NCI-H2029 treated with DMSO at 0.1 percent for 48 hours (cell line): ENCODE measurements at places on chromosomes 5 and 9.

GRCh38 chr5:175282611-175283225, 161.3 kb downstream of the DRD1 start:
- no peak for DNase-seq

DNA sequence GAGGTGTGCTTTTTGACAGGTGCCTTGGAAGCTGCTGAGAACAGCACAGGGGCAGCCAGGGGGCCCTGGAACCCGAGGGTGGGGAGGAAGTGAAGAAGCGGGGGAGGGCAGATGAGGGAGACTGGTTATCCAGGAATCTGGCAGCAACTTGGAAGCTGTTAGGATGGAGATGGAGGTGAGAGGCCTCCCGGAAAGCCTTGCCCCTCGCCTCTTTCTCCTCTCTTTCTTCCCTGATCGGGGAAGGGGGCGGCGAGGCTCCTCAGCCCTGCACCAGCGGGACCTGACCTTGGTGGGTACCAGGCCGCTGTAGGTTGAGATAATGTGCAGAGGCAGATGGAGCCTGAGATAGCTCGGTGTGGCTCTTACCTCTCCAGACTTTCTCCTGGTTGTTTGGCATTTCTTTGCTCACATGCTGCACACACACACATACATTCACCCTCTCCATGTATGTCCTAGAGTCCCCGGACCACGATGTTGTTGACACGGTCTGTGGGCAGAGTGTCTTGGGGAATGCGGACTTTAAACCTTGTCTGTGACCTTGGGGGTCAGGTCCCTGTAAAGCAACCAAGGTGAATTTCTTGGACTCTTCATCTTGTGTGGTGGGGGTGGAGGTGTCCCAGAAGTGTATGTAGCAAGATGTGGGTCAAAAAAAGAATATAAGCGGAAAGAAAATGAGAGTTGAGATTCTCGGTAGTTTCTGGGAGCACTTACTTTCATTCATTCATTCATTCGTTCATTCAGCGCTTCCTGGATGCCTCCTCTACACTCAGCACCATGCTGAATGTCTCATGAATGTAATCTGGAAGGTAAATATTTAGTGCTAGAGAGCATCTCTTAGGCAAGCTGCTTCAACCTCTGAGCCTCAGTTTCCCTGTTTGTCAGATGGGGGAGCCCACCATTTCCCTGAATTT, 1.6 kb downstream of the WWC1 start:
- no peak for DNase-seq

- no peak for DNase-seq
These were observed 97.5 kb downstream of the COL5A1 start for GRCh38 chr9:134738869-134739659.

DNA sequence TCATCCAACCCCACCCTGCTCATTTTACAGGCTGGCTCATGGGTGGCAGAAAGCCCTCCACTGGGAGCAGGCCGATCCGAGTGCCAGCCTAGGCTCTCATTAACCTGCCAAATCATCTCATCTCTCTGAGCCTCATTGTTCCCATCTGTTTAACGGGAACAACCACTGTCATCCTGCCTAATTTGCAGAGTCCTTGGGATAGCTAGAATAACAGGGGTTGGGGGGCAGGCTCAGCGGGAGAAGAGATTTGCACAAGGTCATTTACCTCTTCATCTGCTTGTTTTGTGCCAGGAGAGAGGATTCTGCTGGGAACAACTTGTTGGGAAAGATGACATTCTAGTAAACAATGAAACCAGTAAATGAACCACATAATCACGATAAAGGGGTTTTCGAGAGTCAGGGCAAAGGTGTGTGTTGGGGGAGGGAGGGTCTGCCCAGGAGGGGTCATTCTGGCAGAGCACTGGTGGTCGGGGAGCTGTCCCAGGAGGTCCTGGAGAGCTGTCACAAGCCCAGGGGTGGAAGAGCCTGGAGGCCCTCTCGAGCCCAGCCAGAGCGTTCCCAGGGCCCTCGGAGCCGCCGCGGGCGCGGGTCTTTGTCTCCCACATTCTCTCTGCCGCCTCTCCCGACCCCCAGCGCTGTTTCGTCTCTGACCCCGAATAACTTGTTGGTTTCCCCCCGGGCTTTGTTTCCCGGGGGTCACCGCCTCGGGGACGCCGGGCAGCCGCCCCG, 22.8 kb upstream of the NDST1 start:
- no peak for DNase-seq

- no peak for DNase-seq
These were observed 161.5 kb upstream of the SLC28A3 start for GRCh38 chr9:84502066-84502465.
